ENCODE measurements at places on chromosomes 16 and 17. TPM values are rescaled to one million over a fixed set of nuclear protein-coding genes. Genes with fewer than 3 reads are reported as not detected.

- no peak for DNase-seq
These were observed 21.9 kb downstream of the PARN start for GRCh38 chr16:14608111-14608566.

- no peak for DNase-seq
These were observed 129.3 kb upstream of the AXIN2 start for GRCh38 chr17:65690626-65691310.

- DNase-seq, result no peak
These were observed 1469.8 kb downstream of the CDH11 start for GRCh38 chr16:63652091-63652490.

HOXB9 gene
- polyA plus RNA-seq, result 88.7 TPM
